NCI-H1436 (cell line): ENCODE measurements at places on chromosomes 16 and 17.

DNA sequence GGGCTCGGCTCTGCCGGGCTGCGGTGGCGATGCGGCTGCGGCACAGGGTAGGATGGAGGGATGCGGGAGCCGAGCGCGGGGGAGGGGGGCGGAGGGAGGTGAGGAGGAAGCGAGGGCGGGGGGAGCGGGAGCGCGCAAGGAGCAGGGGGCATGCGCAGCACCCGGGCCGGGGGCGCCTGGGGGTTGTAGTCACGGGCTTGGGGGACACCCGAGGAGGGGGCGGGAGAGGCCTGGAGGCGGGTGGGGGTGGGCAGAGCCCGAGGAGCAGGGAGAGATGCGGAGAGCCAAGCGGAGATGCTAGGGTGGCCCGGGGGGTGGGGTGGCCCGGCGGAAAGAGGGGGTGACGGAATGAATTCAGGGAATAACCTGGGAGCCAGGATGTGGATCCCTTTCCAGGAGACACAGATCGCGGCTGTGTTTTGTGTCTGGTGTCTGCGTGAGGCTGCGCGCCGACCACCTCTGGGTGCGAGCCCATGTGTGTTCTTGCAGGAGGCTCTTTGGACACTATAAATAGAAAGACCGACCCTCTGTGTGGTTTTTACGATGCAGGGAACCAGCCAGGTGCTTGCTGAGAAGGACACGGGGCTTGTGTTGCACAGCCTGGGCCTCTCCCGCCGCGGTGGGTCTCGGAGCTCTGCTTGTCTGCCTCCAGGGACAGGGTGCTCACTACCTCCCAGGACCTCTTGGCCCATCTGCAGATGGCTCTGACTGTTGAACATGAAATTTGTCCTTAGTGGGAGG, at the start of gene STX1B:
Gene STX1B (minus strand): TSS at position 54 of the 741 bp plus-strand sequence. CDS start 242 bp downstream, outside the sequence.
- peak; percentile 76 for DNase-seq

GRCh38 chr17:70905796-70906195, 736.5 kb downstream of the KCNJ2 start:
- DNase-seq: no peak

DNA sequence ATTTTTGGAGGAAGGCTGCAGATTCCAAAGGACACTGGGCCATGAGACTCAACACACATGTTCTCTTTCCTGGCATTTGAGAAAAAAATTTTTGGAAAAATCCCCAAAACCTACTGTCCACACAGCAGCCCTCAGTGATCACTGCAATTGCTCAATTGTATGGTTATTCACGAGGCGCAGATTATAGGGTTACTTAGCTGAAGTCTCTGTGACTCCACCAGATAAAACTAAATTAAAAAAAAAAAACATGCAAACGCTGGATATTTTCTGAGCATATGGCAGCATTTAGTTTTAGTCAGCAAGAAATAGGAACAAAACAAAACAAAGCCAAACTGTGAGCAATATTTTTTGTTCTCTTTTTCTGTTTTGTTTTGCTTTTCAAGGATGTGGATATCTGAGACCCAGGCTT, 83.8 kb upstream of the FAM20A start:
- no peak for DNase-seq

GRCh38 chr17:37844158-37844976, 79.8 kb upstream of the TBC1D3K start:
- no peak for DNase-seq

DNA sequence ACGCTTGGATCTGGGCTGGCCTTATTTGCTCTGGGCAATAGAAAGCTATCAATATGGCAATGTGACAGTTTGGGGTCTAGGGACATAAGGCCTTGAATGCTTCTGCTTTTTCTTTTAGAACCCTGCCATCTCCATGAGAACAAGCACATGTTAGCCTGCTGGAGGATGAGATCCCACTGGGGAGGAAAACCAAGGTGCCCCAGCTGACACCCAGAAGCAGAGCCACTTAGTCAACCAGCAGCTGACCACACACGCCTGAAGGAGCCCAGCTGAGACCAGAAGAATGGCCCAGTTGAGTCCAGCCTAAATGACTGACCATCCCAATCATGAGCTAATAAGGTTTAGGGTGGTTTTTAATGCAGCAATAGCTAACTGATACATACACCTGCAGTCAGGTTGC, 171.2 kb downstream of the AHSP start:
- no peak for DNase-seq

- DNase-seq: no peak
Observed at GRCh38 chr16:67641779-67642708, 2.9 kb upstream of the CARMIL2 start.

- DNase-seq: no peak
Observed at GRCh38 chr16:54936979-54937670, 6.5 kb downstream of the IRX5 start.

- DNase-seq: no peak
Observed at GRCh38 chr17:1755252-1755826, 6.5 kb upstream of the SERPINF1 start.

- no peak for DNase-seq
Observed at GRCh38 chr17:82791532-82791931, 39.7 kb downstream of the TBCD start.

GRCh38 chr16:56436258-56436657, 10.9 kb upstream of the AMFR start:
- DNase-seq: no peak

DNA sequence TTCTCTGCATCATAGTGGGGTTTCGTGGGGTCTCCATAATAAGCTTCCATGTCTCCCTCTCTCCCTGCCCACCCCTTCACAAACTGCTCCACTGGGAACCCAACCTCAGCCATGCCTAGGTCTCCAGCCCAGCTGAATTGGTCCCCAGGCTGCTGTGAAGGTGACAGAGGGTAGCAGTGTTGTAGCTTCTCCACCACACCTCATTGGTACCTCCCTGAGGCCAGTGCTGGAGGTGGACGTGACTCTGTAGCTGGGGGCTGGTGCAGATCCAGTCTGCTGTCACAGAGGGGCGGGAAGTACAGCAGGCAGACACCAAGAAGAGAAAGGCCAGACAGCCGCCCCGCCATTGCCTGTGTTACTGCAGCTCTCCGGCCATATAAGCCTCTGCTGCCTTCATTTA, 82.1 kb downstream of the OR1D5 start:
- DNase-seq: no peak

DNA sequence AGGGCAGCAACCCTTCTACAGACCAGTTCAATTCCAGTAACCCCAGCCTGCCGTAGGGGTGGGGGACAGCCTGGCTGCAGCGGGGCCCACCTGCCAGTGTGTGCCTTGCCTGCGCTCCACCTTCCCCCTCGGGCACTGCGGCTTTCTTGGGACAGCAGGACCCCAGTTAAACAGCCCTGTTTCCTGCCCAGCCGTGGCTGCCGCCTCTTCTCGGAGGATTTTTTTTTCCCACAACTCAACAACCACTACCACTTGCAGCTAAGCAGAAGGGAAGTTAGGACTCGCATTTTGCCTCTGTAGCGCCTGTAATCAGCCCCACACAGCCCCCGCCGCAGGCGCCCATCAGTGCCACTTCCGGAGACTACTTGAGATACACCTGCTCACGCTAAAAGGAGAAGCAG, 76.1 kb downstream of the RAI1 start:
- DNase-seq: peak; percentile 72

DNA sequence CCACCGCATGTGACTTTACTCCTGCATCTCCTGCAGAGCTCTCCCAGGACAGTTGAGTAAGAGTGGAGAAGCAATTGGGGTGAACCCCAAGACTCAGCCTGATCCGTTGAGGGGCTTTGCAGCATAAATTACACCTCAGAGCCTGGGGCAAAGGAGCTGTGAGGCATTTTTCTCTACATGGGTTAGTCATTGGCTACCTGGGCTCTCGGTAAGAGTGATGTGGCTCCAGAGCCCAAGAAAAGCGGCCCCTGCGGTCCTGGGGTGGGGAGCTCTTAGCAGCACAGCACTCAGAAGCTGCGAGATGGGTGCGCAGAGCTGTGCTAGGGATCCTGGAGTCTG, 40.4 kb upstream of the C16orf78 start:
- no peak for DNase-seq

DNA sequence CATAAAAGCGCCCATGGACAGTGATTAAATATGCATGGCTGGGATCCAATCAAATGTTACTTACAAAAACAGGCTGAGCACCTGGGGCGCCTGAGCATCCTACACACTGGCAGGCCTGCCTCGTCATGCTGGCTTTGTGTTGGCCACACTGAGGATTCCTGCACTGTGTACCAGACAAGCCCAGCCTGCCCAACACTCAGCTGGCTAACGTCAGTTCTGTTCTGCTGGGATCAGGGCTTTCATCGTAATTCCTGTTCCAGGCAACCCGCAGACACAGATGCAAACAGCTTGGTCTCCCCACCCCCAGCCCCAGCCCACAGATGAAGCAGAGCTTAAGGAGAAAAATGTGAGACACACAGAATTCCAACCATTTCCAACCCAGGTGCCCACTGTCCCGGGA, 30.7 kb downstream of the PIMREG start:
- no peak for DNase-seq

DNA sequence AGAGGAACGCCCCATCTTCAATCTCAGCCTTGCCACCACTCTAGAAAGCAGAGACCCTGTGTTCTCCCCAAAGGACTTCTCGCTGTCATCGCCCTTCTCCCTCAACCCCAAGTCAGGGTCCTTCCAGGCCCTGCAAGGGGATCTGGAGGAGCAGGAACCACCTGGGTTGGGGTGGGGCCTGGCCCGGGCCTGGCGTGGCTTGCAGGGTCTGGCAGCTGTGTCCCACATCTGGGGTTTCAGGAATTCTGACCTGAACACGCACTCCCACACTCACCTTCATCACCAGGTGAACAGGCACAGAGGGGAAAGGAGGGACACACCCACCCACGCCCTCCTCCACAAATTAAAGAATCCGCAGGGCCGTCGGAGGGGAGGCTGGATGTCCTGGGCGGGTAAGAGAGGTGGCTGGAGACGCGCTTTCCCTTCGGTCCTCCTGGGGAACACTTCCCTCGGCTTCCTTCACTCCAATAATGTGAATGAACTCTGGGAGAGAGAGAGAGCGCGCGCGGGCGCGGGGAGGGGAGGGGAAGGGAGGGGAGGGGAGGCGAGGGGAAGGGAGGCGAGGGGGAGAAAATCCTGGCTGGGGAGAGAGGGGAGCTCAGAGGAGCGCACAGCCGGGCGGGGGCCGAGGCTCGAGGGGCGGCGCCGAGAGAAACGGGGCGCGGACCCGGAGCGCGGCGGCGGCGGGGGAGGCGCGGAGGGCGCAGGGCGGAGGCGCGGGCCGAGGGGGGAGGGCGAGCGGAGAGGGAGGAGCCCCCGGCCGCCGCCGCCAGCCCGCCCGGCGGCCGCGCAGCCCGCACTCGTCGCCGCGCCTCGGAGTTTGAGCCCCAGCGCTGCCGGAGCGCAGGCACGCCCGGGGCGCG, at the start of gene CACNG4:
Gene CACNG4 (plus strand): TSS at position 799 of the 863 bp plus-strand sequence. CDS start 205 bp downstream, outside the sequence.
- peak; percentile 70 for DNase-seq

DNA sequence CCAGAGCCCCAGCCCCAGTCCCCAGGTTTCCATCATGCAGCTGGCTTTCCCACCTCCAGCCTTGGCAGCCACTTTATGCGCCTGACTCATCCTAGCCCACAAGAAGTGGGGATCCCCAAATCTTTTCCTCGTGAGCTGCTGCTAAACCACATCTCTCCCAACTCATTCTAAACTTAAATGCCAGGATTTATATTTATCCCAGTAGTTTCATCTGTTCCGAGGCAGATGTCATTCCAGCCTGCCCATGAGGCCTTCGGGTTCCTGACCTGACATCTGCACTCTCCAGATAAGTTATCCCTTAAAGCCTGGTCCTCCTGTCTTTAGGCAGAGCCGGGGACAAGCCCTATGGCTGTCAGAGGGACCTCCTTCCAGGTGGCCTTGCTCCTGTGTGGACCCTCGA, 16.6 kb downstream of the PLXDC1 start:
- DNase-seq: no peak

DNA sequence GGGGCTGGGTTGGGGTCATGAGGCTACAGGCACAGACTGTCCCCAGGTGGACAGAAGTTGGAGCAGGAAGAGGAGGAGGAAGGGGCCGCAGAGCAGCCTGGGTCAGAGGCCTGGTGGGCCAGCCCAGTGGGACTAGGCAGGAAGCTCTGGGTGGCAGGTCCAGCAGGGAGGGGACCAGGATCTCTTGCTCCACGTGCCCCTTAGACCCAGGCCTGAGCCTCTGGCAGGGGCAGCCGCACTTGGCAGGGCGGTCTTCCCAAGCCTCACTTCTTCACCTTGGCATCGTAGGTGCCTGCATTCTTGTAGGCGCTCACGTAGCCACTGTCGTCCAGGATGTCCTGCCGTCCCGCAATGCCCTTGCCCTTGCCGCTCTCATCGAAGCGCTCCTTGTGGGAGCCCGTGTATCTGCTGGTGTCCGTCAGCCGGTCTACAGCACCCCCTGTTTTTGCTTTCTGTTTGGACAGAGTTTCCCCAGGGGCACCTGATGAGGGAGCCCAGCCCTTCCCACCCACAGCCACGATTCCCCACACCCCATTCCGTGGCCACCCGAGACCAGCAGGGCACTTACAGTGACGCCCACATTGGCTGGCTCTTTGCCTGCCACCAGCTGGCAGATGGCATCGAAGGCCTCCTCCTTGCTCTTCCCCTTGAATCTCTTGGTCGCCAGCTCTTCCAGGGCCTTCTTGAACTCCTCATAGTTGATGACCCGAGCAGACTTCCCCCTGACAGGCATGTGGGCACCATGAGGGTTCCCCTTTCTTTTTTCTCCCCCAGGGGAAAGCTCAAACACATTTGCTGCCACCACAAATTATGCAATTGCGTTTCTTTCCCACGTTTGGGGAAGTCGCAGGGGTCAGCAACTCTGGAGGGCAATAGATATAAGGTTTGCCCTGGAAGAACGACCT, 3.1 kb downstream of the TPPP3 start:
- no peak for DNase-seq

DNA sequence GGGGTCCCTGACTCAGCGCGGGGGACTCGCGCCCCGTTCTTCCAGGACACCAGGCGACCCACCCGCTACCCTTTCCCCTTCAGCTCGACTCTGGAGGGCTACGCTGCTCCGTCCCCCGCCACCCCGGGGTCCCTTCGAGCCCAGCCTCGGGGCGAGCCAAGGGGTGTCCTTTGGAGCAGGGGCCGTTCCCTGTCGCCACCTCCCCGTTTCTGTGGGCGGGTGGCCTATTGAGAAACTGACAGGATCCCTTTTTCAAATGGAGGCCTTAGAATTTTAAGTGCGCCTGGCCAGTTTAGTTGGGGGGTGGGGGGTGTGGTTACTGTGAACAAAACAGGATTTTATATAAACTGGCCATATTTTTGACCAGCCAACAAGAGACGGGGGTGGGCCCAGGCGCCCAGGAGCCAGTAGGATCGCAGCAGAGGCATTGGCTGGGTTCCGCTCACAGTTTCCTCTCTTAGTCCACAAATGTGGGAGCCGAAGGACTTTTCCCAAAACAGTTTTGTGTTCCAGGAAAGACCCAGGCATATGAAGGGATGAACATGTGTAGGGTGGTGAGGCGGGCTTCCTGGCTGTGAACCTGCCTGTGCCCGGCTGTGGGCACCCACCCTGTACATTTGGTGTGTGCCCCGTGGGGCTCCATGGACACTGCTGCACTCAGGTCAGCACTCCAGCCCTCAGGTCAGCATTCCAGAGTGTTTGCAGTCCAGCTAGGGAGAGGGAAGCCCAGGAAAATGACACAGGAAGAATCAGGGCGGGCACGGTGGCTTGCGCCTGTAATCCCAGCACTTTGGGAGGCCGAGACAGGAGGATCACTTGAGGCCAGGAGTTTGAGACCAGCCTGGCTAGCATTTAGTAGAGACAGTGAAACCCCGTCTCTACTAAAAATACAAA, 722 bp upstream of the TIMP2 start:
- DNase-seq: no peak

- no peak for DNase-seq
Observed at GRCh38 chr17:29036584-29036983, 6.4 kb upstream of the PIPOX start.
